Chondrocyte (in vitro differentiated cells): ENCODE measurements at places on chromosomes 6 and 20. TPM values are rescaled to one million over a fixed set of nuclear protein-coding genes. Genes with fewer than 3 reads are reported as not detected.

The PRL gene
- total RNA-seq, result not detected in 3 replicates

The LTB gene
- total RNA-seq, result not detected in 3 replicates

GRCh38 chr6:136783495-136784270, 8.6 kb downstream of the MAP3K5 start:
- DNase-seq, result no peak

- no peak for DNase-seq
Measured at GRCh38 chr6:93017213-93017612, 402.1 kb downstream of the EPHA7 start.

GRCh38 chr6:144939921-144940320, 654.8 kb downstream of the UTRN start:
- DNase-seq, result no peak

DNA sequence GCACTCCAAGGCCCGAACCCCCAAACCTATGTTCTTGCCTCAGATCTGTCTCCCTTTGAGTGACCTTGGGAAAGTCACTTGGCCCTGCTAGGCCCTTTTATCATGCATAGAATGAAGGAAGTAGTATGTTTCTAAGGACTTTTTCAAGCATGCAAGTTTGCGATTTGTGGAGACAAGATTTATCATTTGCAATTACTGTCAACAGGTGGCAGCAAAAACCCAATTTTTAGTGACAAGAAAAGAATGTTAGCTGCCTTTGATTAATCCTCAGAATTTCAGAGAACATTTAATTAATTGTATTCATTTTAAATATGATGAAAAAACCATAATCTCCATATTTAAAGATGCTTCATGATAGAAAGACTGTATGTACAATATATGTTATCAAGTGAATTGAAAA, 28.3 kb upstream of the PREP start:
- no peak for DNase-seq

DNA sequence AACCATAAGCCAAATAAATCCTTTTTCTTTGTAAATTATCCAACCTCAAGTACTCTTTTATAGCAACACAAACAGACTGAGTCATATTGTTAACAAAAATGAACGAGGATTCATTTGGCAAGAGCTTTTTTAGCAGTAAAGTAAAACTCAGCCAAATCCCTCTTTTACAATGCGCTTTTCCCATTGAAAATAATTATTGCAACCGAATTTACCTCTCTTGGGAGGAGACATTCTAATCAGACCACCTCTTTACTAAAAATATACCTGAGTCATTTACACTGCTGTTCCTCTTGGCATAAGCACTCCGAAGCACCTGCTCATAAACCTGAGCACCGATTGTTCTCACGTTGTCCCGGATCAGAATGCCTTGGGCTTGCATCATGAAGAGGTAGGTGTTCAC, 57.4 kb downstream of the B4GALT5 start:
- no peak for DNase-seq

- DNase-seq, result no peak
Measured at GRCh38 chr6:134549854-134550253, 231.9 kb upstream of the SGK1 start.
